Neural crest cell (in vitro differentiated cells): ENCODE measurements at places on chromosomes 2 and 18. TPM values are rescaled to one million over a fixed set of nuclear protein-coding genes. Genes with fewer than 3 reads are reported as not detected.

DNA sequence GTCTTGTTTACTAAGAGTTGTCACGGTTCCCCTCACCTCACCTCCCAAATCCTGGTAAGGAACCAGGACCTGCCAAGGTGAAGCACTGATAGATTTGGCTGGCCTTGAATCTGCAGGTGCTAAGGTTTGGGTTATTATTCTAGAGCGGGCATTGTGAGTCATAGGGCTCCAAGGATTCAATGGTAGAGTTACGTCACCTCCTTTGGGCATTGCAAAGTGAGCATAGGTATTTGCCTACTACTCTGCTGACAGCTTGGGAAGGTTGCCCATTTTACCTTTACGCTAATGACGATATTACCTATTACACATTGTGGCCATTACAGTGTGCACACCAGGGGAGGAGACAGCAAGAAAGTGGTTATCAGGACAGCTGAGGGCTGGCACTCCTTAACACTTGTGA is 59.3 kb downstream of the SETBP1 start:
- H3K27ac ChIP-seq: no peak overlapping the region
- H3K27me3 ChIP-seq: no peaks in the 10 kb centered on the region
- H3K4me3 ChIP-seq: no peak overlapping the region

SIX3 gene
- total RNA-seq: not detected in 2 replicates

SMYD1 gene
- total RNA-seq: not detected in 2 replicates

SCN7A gene
- total RNA-seq: 0.39 and 0.40 TPM in 2 replicates

DNA sequence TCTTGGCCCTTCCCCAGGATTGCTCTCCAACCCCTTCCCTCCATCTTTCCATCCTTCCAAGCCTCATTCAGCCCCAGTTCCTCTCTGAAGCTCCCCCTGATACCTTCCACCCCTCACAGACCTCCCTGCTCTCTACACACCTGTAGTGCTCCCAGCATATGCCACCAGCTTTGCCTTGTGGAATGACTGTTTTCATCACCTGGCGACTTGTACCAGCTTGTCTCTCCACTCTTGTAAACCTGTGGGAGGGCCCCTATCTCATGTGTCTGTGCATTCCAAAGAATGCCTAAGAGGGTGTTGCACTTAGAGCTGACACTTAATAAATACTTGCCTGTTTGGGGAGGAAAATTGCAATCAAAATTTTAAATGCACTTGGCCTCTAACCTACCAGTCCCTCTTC is 198.7 kb downstream of the BCL11A start:
- no peak for DNase-seq
- peaks cover 15% of the 10 kb centered on the region for H3K4me1 ChIP-seq
- H3K27me3 ChIP-seq: no peaks in the 10 kb centered on the region
- no peak overlapping the region for H3K4me3 ChIP-seq
- H3K27ac ChIP-seq: no peak overlapping the region

G6PC2 gene
- total RNA-seq: not detected in 2 replicates

DNA sequence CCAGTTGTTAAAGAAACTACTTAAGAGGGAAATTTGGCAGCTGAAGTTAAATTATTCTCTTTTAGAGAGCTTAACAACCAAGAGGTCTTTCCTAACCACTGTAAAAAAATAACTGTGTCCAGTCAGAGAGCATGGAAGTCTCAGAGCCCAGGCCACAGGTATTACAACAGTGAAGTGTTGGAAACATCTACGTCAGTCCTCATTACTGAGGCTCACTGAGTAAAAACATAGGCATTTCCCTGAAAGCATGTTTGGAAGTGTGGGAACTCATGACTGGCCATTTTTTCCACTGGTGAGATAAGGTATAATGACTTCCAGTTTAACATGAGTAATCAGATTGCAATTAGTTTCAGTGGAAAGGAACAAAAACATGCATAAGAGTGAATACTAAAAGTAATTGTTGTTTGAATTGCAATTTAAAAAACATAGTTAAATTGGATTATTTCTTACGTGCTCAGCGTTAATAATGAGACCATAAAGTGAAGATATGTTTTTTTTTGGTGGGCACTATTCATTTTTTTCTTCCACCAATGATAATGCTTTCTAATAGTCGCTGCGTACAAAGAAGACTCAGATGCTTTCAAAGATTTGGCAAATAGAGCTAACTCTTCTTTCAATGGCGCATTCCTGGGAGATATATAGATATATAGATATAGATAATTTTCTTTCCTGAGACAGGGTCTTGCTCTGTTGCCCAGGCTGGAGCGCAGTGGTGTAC is 60.8 kb downstream of the EFEMP1 start:
- no peaks in the 10 kb centered on the region for H3K36me3 ChIP-seq
- no peaks in the 10 kb centered on the region for H3K27me3 ChIP-seq
- peaks cover 5% of the 10 kb centered on the region for H3K4me1 ChIP-seq
- DNase-seq: no peak
- no peak overlapping the region for H3K27ac ChIP-seq
- H3K4me3 ChIP-seq: no peak overlapping the region

- no peaks in the 10 kb centered on the region for H3K36me3 ChIP-seq
- DNase-seq: no peak
- H3K4me3 ChIP-seq: no peak overlapping the region
- H3K27ac ChIP-seq: no peak overlapping the region
- no peaks in the 10 kb centered on the region for H3K4me1 ChIP-seq
Measured at GRCh38 chr2:118705032-118705431, 142.4 kb downstream of the EN1 start.

GPR155 gene
- 1.5 and 1.7 TPM in 2 replicates for total RNA-seq

IRS1 gene
- total RNA-seq: 14.8 and 15.1 TPM in 2 replicates

DNA sequence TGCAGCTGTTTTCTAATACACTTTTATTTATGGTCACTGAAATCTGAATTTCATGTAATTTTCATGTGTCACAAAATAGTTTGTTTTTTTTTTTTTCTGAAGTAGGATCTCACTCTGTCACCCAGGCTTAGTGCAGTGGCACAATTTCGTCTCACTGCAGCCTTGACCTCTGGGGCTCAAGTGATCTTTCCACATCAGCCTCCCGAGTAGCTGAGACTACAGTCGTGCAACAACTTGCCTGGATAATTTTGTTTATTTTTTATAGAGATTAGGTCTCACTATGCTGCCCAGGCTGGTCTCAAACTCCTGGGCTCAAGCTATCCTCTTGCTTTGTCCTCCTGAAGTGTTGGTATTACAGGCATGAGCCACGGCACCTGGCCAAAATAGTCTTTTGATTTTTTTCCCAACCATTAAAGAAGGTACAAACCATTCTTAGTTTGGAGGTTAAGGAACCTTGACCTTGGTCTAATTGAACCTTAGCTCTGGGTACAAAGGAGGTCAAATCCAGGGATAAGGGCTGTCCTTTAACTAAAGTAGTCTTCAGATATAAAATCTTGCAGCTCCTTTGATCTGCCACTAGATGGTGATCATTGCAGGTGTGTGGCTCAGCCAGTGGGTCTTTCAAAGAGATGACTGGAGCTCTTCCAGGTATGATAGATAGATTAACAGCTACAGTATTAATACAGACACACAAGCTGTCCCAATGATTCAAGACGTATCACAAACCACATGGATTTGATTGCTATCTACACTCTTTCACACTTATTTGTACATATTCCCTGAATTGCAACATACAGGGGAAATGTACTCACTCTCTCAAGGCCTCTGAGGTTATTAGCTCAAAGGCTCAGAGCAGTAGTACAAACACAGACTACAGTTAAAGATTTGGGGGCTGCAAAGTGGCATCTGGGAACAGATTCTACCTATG is 4.7 kb upstream of the KRCC1 start:
- no peaks in the 10 kb centered on the region for H3K27me3 ChIP-seq
- no peak overlapping the region for H3K27ac ChIP-seq
- DNase-seq: no peak
- H3K4me3 ChIP-seq: peak overlapping the region; percentile 47
- H3K4me1 ChIP-seq: peaks cover 7% of the 10 kb centered on the region

LAMA3 gene
- 0.25 and 0.35 TPM in 2 replicates for total RNA-seq

CD8A gene
- 0.16 and 0.54 TPM in 2 replicates for total RNA-seq

DNA sequence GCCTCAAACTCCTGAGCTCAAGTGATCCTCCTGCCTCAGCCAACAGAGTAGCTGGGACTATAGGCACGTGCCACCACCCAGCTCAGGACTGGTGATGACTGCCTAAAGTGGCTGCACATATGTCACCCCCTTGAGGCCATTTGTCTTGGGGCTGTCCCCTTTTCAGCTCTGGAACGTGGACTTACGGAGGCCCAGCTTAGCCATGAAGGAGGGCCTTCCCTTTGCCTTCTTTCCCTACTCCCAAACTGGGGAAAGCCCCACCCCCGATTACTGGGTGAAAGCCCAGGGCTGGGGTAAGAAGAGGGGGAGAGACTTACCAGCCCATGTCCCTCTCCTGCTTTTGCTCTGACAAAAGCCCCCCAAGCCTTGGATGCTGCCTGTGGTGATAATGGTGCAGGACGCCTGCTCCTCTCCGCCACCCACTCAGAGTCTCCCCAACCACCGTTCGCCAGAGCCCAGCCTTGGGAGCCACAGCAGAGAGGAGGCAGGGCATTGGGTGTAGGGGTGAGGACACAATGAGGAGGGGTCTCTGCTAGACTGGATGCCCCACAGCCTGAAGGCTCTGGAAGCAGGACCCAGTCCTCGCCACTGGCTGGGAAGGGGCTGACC is 2.5 kb upstream of the DUSP2 start:
- no peaks in the 10 kb centered on the region for H3K36me3 ChIP-seq
- no peak overlapping the region for H3K27ac ChIP-seq
- peaks cover 42% of the 10 kb centered on the region for H3K27me3 ChIP-seq
- DNase-seq: no peak
- no peak overlapping the region for H3K4me3 ChIP-seq

LRATD1 gene
- 3.0 and 3.6 TPM in 2 replicates for total RNA-seq

DNA sequence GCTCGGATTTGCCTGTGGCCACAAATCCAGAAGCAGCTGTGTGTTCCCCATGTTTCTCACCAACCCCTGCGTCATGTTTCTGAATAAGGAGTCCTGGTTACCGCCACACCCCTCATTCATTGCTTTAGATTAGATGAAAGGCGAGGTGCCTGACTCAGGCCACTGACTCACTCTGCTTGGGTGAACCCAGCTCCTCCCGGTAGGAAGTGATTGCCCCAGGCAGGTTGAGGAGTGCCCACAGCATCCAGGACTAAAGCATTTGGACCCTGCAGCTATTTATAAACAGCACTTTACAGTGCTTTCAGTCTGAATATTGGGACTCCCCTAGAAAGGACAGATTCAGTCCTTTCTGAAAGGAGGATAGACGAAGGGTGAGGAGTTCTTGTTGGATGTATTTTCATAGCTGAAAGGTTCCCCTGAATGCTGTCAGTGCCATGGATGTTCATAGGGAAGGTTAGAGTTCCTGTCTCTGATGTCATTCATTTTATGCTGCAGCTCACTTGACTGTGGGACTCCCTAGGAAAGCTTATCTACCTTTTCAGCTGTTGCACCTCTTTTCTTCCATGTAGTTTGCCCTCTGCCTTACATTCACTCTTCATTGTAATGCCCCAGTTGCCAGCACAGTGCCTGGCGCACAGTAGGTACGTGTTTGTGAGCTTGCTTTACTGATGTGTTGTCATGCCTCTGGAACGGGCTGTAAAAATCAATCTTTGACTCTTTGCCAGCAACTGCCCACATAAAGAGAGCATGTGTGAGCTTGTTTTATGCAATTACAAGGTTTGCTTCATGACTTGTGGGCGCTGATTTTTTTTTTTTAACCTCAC is 14.9 kb downstream of the ITGA6 start:
- H3K36me3 ChIP-seq: peaks cover 2% of the 10 kb centered on the region
- H3K4me3 ChIP-seq: no peak overlapping the region
- no peak for DNase-seq
- peaks cover 39% of the 10 kb centered on the region for H3K4me1 ChIP-seq
- peak overlapping the region; percentile 37 for H3K27ac ChIP-seq
- H3K27me3 ChIP-seq: no peaks in the 10 kb centered on the region

- no peaks in the 10 kb centered on the region for H3K4me1 ChIP-seq
- H3K36me3 ChIP-seq: no peaks in the 10 kb centered on the region
- H3K4me3 ChIP-seq: no peak overlapping the region
- peaks cover 19% of the 10 kb centered on the region for H3K27me3 ChIP-seq
- no peak for DNase-seq
Measured at GRCh38 chr2:1848599-1848995, 104.3 kb upstream of the PXDN start.

DNA sequence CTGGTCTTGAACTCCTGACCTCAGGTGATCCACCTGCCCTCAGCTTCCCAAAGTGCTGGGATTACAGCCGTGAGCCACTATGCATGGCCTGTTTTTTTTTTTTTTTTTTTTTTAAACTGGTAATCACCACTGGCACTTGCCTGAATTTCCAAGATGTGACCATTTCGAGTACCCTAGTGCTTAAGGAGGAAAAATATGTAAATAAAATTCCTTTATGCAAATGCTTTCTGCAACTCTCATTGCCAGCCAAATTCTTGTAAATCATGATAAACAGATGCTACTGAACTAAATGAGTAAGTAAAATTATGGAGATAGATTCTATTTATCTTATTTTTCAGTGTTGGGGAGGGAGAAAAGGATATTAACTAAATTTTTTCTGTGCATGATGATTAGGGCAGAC is 18.6 kb downstream of the CDCA7 start:
- no peaks in the 10 kb centered on the region for H3K27me3 ChIP-seq
- H3K27ac ChIP-seq: no peak overlapping the region
- H3K4me1 ChIP-seq: no peaks in the 10 kb centered on the region
- no peak overlapping the region for H3K4me3 ChIP-seq
- DNase-seq: no peak
- peaks cover 15% of the 10 kb centered on the region for H3K36me3 ChIP-seq
